ENCODE measurements at places on chromosomes 1 and 21.

DNA sequence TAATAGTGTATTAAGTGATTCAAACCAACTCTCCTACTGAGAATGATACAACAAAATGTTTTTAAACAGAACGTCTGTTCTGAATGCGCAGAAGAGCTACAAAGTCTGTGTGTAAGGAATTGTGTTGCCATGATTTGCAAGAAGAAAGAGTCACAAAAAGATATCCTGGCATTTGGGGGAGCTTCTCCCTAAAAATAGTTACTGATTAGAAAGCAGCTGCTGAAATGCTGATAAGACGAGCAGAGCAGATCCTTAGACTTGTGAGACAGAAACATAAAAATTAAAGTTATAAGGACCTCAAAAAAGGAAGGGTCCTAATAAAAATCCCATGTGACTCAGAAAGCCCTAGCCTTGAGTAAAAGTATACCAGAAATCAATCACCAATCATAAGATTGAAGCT lies 54.9 kb upstream of the CRB1 start:
- no peak for DNase-seq

DNA sequence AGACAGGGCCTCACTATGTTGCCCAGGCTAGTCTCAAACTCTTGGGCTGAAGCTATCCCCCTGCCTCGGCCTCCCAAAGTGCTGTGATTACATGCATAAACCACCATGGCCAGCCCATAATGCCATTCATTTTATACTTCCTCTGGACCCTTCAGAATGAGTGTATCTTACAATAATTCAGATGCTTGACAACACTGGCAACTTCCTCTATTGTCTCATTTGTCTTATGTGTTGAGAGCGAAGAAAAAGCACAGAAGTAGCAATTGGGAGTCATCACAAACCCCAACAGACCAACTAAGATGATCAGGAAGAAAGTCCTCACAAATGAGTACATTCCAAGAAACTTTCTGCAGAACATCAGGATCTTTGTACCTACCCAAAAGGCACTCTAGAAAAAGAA lies 191.9 kb downstream of the RERE start:
- DNase-seq: no peak

DNA sequence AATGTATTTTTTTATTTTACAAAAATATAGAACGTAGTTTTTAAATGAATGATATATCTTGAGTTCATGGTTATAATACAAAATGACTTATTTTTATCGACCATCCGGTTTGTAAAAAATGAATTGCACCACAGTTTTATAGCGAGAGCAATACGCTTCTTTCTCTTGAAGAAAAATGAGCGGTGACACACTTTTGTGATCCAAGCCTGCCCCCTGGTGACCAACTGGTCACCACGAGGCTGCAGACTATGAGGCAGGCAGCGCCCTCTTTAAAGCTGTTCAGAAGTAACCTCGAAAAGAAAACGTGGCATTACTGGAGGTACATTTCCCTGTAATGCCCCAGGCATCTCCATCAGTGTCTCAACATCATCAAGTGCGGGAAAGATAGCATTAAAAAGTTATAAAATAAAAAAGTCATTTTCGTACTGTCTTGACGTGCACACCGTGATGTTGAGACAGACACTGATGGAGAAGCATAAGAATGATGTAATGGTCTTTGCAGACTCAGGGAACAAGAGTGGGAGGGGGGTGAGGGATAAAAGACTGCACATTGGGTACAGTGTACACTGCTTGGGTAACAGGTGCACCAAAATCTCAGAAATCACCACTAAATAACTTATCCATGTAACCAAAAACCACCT lies 734.2 kb upstream of the ADAMTS5 start:
- peak; percentile 41 for DNase-seq

GRCh38 chr1:169141356-169141755 lies 34.9 kb downstream of the ATP1B1 start:
- no peak for DNase-seq

DNA sequence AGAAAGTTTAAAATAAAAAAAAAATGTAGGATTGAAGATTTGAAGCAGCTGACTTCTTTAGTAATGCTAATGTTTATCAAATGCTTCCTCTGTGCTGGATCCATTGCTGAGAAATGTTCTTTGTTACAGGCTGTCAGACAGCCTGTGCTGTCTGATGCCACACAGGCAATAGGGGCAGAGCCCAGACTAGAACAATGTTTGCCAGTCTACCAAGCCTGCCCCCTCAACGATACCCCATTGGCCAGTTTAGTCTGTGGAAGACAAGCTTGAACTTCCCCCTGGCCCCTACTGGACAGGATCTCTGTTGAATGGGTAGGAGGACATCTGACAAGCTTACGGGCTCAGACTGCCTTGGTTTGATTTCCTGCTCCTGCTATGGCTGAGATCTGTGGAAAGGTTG lies 79.4 kb downstream of the PAPPA2 start:
- no peak for DNase-seq

DNA sequence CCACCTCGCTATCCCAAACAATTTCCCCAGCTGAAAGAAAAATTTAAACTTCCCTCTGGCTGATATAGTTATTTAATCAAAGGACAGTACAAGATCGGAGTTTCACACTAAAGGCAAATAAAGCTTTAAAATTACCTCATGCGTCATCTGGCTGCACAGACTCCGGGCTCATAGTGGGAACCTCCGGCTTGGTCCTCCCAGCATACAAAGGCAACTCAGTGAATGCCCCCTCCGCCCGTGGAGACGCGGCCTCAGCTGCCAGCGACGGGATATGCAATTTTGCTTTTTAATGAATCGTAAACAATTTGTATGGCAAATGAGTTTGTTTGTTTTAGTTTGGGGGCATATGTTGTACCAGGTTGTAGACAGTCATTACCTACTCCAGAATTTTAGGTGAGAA lies 214.6 kb upstream of the NFIA start:
- no peak for DNase-seq

- no peak for DNase-seq
These were observed 563.2 kb upstream of the ADGRL2 start for GRCh38 chr1:81237473-81238089.

- DNase-seq: no peak
These were observed 16.7 kb downstream of the CAMTA1 start for GRCh38 chr1:6801966-6802365.
